Fibroblast of skin of abdomen (primary cell): ENCODE measurements at places on chromosomes 6 and 20.

GRCh38 chr6:20630617-20631548 lies 96.6 kb downstream of the CDKAL1 start:
- DNase-seq, result no peak

GRCh38 chr20:21781446-21782075 lies 76.1 kb downstream of the PAX1 start:
- no peak for DNase-seq

DNA sequence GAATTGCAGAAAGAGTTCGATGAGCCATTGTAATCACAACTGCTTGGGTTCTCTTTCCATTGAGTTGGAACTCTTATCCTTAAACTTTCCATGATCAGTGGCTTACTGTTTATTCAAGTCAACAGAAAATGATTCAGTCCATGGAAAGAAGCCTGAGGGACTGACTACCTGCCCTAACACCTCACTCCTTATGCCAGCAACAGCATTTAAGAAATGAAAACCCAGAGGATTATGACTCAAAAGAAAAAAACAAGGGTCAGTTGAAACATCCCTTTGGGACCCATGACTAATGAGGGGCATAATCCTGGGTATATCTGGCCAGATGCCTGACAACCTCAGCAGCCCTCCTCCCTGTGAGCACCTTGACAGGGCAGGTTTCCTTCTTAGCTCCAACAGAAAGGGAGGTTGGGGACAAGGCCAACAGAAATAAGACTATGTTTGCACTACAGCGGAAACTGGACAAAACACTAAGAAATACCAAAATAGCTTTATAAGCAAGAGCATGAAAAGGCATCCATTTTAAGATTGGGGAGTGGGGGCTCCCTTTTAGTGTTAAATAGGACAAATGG lies 106.7 kb downstream of the MAP3K5 start:
- no peak for DNase-seq

DNA sequence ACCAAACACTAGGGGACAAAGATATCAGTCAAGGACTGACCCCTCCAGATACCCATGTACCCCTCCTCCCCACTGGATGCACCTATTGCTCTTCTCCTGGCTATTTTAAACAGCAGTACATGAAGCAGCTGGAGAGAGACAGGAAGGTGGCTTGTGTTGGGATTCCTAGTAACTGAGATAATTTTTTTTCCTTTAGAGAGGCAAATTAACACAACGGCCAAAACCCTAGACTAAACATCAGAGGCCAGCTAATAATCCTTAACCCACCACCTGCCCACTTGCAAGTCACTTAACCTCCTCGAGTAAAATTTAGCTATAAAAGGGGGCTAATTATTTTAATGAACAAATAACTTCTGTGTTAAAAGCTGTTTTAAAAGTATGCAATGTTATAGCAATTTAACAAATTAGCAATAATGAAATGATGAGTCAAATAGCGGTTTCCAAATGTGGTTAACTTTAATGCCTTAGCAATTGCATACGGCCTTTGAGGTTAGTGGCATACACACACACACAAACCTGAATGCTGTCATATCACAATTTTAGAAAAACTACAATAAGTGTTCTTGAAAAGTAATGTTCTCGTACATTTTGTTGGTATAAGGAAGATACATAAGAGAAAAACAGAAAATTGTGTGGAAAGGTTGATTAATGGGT lies 151.7 kb downstream of the FRK start:
- peak; percentile 23 for DNase-seq

- no peak for DNase-seq
These were observed 16.7 kb downstream of the ENTPD6 start for GRCh38 chr20:25212242-25212641.

DNA sequence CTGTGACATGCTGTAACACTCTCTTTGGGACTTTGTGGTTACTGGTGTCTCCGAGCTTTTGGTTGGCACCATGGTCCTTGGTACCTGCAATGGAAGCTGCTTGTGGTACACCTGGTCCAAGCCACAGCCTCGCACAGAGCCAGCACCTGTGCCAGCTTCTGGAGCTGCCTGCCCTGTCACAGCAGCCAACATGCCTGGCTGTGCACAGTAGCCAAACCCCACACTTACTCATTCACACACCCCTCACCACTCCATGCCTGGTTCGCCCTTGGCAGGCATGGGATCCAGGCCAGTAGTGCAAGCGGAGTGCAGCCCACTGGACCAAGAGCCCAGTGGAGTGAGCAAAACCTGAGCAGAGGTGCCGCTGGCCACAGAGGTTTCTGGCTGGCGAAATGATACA lies 459.9 kb downstream of the TBC1D32 start:
- DNase-seq, result no peak

- no peak for DNase-seq
These were observed 1.0 kb upstream of the TGM6 start for GRCh38 chr20:2379511-2380229.

DNA sequence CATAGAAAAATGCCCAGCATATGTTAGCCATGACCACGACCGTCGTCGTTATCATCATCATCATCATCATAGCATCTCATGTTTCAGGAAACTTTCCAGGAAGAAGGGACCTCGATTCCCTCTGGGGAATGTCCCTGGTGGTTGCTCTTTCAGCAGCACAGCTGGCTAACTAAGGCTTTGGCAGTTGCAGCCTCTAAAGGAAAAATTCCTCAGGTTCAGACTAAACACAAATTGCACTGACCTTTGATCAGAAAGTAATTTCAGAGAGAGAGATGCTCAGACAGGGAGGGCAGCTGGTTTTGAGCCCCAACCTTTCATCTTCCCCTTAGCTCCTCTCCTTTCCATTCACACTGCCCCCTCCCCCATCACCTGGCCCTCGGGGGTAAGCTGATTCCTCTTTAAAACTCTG lies 5.6 kb upstream of the CFB start:
- DNase-seq, result peak; percentile 29

GRCh38 chr6:158095031-158095430 lies 73.0 kb downstream of the SERAC1 start:
- no peak for DNase-seq

DNA sequence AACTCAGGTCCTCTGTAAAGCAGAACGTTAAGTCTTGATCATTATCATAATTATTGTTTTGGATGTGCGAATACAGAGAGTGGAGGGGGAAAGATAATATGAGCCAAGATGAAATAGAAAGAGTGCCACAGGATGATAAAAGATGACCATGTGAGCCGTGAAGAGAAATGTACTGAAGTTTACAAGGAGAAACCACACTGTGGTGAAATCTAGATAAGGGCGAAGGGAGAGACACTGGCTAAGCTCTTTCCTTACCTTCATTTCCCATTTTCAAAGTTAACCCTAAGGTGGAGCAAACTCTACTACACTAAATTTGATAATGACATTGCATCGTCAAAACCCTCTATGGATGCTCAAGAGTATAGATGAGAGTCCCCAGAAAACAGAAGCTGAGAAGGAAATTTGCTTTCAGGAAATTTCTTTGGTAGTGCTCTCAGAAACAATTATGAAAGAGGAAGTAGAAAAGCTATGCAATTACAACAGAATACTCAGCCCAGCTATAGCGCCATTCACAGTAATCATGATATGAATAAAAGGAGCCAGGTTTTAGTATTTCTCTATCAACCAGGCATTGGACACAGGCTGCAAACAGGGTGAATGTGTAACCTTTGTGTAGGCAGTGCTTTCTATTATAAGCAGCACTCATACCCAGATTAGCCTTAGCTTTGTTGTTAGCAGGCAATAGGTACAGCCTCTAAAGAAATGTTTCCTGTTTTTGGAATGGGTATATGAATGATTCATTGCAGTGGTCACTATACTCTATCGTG lies 1080.7 kb downstream of the GRIK2 start:
- DNase-seq, result no peak

DNA sequence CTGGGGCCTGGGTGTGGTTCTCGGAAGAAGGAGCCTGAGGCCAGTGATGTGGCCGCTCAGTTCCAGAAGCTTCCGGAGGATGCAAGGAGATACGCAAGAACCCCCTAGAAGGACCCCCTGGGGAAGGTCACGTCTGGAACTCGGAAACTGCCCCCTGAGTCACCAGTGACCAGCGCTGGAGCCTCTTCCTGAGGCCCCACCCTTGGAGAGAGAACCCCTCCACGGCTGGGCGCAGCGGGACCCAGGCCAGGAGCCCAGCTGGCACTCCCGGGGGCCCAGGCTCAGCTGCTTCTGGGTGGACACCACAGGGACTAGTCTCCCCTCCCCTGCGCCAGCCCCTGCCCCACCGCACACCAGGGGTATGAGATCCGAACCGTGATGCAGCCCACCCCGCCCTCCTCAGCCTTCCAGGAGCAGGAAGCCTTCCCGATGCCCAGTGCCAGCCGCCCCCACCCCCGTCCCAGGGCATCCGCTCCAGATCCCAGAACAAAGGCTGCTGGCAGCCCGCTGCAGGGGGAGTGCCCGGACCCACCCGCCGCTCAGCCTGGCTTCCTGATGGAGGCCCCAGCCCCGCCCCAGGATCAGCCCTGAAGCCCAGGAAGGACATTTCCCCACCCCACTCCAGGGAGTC lies 7.5 kb downstream of the LAMA5 start:
- no peak for DNase-seq

DNA sequence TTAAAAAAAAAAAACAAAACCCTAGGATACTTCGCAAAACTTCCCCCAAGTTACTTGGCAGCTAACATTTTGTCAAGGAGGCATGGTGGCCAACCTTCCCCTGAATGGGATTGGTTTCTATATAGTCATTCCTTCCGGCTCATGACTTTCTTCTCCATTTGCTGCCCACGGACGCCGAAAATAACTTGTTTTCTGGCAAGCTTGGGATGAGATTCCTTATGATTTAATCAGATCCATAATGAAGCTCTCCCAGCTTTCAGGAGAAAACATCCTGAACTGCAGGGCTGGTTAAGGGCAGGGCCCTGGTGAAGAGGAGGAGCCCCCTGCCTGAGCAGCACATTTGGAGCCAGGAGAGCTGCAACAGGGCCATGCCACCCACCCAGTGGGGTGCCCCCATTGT lies 49.9 kb downstream of the PPP1R16B start:
- peak; percentile 12 for DNase-seq

DNA sequence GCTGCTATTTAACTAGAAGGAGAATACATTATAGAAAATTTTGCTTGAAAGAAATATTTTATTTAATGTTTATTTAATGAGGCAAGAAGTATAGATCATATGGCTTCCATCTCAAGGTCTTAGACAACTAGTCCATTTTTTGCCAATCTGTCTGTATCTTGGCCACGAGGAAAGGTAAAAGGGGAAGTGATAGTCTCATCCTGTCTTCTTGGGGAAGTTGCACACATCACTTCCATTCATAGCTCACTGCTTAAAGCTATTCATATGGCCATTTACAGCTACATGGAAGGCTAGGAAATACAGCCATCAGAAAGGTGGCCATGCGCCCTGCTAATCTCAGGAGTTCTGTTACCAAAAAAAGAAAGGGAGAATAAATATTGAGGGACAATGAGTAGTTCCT lies 50.8 kb downstream of the METTL24 start:
- no peak for DNase-seq
